NCI-H2171 treated with DMSO at 0.1 percent for 48 hours (cell line): ENCODE measurements at places on chromosomes 6 and 20.

DNA sequence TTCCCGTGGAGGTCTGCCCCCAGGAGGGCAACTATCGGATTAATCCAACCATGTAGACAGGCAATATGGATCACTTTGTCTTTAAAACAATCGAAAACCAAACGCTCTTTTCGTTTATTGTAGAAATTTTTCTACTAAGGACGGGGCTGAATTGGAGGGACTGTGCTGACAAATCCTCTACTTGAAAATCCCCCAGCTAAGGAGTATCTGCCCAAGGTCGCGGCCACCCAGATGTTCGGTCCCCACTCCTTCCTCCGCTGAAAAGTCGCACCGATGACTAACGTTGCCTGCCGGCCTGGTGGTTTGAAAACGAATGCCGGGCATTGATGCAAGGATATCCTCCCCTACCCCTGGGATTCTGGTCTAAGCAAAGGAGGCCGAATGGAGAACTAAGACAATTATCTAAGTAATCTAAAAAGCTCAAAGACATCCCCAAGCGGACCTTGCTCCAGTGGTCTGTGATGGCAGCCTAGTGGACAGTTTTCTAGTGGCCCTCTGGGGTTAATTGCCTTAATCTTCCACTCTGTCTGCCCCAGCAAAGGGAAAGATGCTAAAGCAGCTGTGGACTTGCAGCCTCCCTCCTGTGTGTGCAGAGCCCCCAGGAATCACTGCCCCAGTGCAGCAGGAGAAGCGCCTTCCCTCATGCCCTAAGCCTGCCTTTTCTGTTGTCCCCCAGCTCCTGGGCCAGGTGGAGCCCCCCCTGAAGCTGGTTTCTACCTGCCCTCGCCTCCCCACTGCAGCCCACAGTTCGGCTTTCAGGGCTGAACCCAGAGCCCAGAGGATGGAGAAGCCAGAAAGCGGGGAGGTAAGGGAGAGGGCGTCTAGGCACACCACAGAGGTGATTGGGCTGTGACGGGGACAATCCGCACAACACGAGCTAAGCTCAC is 3.6 kb upstream of the FOXC1 start:
- DNase-seq, result no peak

GRCh38 chr6:152323376-152323775 is 313.8 kb downstream of the SYNE1 start:
- no peak for DNase-seq

DNA sequence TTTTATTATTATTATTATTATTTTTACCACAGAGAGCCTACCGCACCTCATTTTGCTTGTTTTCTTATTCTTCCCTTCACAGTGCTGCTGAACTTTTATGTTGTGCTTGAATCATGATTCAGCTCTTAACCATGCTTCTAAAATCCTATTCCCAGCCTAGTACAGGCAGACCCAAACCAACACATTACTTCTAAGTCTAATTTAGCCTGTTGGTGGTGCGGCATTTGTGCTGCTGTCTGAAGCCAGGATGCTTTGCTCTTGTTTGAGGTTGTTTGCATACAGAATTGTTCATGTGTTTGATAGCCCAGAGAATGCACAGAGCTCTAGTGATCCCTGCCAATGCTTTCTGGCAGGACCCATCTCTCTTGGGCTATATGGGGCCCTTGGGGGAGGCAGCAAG is 213.5 kb upstream of the KCNG1 start:
- no peak for DNase-seq

DNA sequence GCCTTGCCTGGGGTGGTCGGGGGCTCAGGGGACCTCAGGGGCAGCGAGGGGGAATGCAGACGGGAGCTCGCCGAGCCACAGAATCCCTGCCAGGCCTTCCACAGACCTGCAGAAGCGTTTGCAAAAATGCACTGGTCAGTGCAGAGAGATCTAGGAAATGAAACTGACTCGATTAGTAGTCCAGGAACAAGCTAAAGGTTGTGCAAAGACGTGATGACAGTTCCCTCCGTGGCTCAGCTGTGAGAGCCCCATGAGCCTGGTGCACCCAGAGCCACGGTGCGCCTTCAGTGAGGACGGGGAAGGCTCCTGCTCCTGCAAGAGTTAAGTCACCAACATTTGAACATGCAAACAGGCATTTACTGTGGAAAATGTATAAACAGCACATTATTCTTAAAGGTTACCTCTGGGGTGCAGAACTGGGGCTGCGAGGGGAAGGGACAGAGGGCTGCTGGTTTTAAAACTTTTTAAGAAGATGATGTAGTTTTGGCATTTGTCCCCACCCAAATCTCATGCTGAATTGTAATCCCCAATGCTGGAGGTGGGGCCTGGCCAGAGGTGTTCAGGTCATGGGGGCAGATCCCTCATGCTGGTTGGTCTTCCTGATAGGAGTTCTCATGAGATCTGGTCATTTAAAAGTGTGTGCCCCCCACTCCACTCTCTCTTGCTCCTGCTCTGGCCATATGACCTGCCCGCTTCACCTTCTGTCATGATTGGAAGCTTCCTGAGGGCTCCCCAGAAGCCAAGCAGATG is 147.3 kb downstream of the DLL1 start:
- no peak for DNase-seq

DNA sequence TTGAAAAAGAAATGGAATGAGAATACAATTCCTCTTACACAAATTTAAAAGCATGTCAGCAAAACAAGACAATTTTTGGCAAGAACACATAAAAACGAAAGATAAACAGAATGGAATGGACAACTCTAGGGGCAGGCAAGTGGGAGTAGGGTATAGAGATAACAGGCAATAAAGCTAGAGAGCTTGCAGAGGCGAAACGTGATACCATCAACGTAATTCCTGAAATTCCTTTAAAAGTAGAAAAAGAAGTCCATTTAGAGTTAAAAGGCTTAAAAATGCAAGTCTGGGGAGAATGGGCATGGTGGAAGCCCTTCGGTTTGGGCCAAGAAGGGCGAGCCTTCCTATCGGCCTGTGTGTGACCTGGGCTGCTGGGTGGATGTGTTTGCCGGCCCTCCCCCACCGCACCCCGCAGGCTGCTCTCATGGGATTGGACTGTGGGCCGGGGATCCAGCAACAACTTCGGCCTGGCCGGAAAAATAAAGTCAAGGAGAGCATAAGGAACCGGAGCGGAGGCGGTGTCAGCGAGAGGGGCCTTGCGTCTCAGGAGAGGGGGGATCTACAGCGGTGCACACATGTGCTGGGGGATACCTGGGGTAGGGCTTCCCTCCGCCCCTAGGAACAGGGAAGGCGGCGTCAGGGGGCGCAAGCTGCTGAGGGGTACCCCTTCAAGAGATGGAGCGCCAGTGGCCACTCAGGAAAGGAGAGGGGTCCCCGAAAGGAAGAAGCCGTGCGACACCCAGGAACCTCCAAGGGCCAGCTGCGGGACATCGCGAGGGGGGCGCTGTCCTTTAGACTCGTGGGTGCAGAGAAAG is 4.1 kb downstream of the TMEM239 start:
- DNase-seq, result no peak

DNA sequence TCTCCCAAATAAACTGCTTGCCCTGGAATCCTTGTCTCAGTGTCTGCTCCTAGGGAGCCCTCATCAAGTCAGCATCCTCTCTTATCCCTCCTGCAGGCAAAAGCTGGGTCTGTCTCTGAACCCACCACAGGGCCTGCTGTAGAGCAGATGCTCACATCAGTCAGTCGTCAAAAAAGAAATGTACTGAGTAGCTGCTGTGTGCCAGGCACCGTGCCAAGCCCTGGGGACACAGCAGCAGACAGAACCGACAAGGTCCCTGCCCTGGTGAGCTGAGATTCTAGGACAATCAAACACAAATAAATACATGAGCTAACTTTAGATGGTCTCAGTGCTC is 68.5 kb downstream of the EYA2 start:
- peak; percentile 78 for DNase-seq

DNA sequence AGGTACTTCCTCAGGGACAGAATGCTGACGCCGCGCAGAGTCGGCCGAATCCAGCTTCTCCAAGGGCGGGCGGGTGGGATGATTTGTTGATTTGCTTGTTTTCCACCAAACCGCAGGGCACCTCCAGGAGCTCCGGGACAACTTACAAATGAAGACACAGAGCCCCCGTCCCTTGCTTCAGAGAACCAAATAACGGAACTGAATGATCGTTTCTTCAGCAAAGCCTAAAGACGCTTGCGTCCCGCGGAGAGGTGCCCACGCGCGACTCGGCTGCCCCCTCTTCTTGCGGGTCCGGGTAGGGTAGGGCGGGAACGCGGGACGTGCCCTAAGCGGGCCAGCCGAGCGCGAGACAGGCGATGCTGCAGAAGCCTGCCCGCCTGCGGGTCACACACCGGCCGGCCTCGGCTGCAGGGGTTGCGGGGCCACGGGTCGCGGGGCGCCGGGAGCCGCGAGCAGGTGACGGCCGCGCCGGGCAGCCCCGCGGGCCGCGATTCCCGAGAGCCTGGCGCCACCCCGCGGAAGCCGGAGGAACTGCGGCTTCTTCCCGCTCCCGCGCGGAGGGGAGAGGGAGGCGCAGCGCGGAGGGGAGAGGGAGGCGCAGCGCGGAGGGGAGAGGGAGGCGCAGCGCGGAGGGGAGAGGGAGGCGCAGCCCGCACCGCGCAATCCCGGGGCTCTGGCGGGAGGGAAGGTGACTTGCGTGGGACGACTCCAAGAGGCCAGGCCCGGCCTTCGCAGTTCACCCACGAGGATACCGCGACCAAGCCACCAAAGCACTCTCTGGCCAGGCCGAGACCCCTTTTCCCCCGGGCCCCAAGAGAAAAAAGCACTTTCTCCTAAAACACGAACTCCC is 7.7 kb upstream of the FOXF2 start:
- peak; percentile 22 for DNase-seq

DNA sequence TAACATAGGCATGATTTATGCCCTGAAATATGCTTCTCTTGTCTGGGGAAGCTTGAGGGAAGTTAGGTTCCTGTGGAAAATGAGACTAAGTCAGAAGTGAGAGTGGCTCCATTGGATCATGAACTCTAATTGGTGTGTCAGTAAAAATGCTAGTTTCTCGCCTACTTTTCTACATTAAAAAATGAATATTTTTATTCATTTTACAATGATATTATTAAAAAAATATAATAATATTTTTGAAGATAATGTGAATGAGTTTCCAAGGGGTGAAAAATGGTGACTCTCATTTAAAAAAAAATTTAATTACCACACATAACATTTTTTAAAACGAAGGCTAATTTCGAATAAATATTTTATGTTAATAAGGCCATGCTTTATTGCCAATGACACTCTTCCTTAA is 84.2 kb downstream of the HIVEP1 start:
- no peak for DNase-seq
